ENCODE measurements at places on chromosomes 3 and 15.

- DNase-seq, result peak; percentile 79
Observed at GRCh38 chr3:99878005-99878404, 60.3 kb downstream of the CMSS1 start.

GRCh38 chr3:187739561-187740332 lies 5.5 kb downstream of the BCL6 start:
- peak; percentile 90 for DNase-seq

DNA sequence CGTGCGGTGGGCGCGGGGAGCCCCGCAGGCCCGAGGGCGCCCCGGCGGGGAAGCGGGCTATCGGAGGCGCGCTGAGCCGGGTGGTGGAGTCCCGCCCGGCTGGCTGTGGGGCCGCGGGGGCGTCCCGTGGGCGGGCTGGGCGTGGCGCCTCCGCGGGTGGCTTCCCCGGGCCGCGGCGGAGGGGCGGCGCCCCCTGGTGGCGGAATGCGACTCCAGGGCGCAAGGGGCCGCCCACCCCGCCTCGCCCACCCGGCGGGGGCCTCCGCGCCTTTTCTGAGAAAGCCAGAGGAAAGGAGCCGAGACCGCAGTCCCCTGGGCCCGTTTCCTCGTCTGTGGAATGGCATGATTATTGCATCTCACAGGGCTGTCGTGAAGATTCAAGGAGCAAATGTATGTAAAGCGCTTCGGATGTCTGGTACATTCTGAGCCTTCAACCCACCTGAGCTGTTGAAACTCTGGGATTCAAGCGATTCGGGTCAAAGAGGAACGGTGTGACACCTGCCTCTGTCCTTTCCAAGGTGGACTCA lies 31.9 kb upstream of the RAB6B start:
- DNase-seq, result peak; percentile 16

GRCh38 chr3:44326019-44326418 lies 12.5 kb upstream of the TCAIM start:
- DNase-seq, result no peak

Data from AG10803 (cell line).